Natural killer cell treated with Interleukin-12 subunit alpha and Interleukin-12 subunit beta and Interleukin-15 and Interleukin-18, amount 100 ng/mL, for 72 hours (primary cell): ENCODE measurements at places on chromosomes 7 and 10.

DNA sequence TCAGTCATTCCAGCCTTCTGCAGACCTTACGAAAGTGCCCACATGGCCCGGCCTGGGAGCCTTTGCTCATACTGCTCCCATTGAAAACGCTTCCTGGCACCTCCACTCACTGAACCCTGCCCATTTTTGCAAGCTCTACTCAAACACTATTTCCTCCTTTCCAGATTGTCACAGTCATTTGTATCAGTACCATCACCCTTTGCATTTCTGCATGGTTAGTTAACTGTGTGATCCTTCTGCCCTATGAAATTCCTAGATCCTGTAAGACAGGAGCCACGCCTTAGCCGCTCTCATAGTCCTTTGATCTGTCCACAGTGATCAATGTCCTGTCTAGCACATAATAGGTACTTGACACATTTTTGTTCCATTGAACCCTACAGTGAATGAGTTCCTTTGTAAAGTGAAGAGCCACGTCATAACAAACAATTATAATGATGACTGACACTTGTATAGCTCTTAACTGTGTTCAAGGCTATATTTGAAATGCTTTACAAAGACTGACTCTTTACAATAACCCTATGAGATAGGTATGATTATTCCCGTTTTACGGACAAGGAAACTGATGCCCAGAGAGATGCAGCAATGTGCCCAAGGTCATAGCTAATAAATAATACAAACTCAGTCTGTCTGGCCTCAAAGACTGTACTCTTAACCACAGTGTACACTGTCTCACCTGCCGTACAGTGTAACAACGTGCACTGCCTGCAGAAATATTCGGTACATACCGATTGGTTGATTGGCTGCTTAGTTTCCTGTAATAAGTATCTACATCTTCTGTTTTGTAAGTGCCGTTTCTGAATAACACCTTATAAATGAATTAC, 16.6 kb upstream of the ITIH2 start:
- DNase-seq: no peak

- DNase-seq: no peak
These were observed 109.3 kb upstream of the NANOS1 start for GRCh38 chr10:118920206-118920605.

DNA sequence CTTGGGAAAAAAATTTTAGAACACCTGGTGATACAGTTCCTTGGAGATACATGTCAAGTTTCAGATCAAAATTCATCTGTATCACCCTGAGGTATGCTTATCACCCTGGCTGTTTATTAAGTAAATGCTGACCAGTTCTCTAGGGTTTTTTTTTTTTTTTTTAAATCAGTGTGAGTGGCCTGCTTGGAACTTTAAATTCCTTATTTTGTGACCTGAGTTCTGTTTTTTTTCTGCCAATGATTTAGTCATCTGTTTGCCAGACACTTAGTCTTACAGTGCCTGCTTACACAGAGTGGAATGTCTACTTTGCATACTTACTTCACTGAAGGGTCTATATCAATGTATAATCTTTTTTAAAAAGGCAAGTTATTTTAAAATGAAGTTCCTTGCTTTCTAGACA, 1.8 kb downstream of the TSPAN13 start:
- no peak for DNase-seq

GRCh38 chr10:5274795-5275194, 78.2 kb downstream of the AKR1C4 start:
- no peak for DNase-seq

- DNase-seq: no peak
These were observed 23.5 kb downstream of the WDFY4 start for GRCh38 chr10:48708144-48708543.
